ENCODE measurements at places on chromosomes 7 and 10.

GRCh38 chr10:121064491-121064890 lies 213.3 kb downstream of the WDR11 start:
- no peak for DNase-seq

DNA sequence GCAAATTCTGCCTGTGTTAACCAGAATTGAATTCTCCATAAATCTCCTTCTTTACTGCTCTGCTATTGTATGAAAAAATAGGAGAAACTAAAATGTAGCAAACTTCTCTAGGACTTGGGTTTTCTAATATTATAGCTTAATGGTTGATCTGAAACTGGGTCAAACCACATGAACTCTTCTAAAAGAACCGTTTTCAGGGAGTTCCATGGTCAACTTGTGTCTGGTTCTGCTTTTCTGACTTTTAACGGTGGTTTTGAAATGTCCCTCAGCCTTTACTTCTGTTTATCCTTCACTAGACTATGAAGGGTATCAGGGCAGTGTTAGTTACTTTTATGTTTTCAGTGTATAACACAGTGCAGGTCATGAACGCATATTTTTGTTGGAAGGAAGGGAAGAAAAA lies 242.2 kb downstream of the TSPAN12 start:
- DNase-seq, result no peak

GRCh38 chr7:31874631-31875386 lies 187.8 kb downstream of the PPP1R17 start:
- DNase-seq, result no peak

DNA sequence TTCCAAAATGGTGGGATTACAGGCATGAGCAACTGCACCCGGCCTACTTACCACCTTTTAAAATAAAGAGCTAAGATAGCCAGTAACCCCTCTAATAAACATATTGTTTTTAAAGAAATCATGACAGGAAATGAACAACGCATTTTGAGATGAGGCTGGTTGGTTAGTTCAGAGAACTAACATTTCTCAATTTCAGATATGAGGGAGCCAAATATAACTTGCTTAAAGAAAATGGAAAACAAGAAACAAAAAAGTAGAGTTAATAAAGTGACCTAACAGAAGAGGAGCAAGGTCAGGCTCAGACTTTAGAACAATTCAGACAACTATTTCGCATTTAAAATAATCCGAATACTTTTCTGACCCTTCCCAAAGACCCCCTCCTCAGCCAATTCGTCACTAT lies 254.9 kb upstream of the PHF14 start:
- no peak for DNase-seq

DNA sequence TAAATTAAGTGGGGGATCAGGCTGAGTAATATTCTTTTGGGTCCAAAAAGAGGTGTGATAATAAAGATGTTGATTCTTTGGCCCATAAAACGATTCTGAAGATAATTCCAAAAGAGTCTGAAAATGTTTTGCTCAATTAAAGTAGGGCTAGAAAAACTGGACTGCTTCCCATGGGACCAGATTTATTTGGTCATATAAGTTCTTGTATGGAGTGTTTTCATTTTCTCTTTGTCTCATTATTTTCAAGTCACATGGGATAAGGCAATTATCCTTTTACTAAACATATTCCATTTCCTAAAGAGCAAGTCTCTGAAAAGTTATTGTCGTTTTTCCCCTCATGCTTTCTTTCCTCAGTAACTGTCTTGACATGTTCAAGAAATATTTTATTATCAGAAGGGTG lies 41.5 kb downstream of the CDK6 start:
- DNase-seq, result no peak

DNA sequence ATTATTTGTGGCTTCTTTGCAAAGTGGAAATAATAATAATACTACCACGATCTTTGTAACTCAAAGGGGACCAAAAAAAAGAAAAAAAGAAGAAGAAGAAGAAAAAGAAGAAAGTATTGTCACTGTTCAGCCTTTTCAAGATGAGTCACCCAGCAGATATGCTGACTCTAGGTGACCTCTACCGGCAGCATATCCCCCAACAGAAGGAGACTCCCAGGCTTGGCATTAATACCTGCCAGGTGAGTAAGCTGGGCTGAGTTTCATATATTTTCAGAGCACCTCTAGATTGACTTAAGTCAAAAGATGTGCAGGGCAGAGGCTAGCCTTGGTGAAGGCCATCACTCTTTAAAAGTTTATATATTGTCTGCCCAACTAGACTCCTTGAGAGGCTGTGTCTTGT lies 30.4 kb upstream of the GPR26 start:
- no peak for DNase-seq

DNA sequence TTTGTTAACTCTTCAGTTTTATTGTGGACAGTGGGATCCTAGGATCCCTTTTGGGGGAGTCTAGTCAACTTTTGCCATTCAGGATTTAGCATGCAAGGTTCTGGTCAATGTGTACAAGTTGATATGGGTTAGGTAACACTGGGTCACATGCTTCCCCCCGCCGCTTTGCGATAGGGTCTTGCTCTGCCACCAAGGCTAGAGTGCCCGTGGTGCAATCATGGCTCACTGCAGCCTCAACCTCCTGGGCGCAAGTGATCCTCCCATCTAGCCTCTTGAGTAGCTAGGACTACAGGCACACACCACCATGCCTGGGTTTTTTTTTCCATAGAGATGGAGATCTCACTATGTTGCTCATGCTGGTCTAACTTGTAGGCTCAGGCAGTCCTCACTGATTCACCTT lies 3.2 kb upstream of the CSGALNACT2 start:
- DNase-seq, result no peak

GRCh38 chr10:63094405-63094804 lies 38.7 kb upstream of the NRBF2 start:
- no peak for DNase-seq

Measured in breast epithelium (tissue), 4 donors.